ENCODE measurements at places on chromosomes 7 and 10.

- peaks cover 12% of the 10 kb centered on the region for H3K36me3 ChIP-seq
- H3K4me3 ChIP-seq: no peak overlapping the region
- H3K4me1 ChIP-seq: peaks cover 35% of the 10 kb centered on the region
- peaks cover 55% of the 10 kb centered on the region for H3K27me3 ChIP-seq
- H3K27ac ChIP-seq: peak overlapping the region; percentile 4
Measured at GRCh38 chr10:8037941-8038894, 16.3 kb upstream of the GATA3 start.

GRCh38 chr10:89576696-89577095, 41.3 kb upstream of the SLC16A12 start:
- no peak overlapping the region for H3K27ac ChIP-seq
- no peak overlapping the region for H3K4me3 ChIP-seq
- no peaks in the 10 kb centered on the region for H3K4me1 ChIP-seq
- no peaks in the 10 kb centered on the region for H3K27me3 ChIP-seq
- no peaks in the 10 kb centered on the region for H3K36me3 ChIP-seq

GRCh38 chr10:43971981-43972380, 323.3 kb upstream of the ZNF32 start:
- no peaks in the 10 kb centered on the region for H3K36me3 ChIP-seq
- no peak overlapping the region for H3K27ac ChIP-seq
- H3K27me3 ChIP-seq: peaks cover 17% of the 10 kb centered on the region
- H3K4me3 ChIP-seq: no peak overlapping the region

DNA sequence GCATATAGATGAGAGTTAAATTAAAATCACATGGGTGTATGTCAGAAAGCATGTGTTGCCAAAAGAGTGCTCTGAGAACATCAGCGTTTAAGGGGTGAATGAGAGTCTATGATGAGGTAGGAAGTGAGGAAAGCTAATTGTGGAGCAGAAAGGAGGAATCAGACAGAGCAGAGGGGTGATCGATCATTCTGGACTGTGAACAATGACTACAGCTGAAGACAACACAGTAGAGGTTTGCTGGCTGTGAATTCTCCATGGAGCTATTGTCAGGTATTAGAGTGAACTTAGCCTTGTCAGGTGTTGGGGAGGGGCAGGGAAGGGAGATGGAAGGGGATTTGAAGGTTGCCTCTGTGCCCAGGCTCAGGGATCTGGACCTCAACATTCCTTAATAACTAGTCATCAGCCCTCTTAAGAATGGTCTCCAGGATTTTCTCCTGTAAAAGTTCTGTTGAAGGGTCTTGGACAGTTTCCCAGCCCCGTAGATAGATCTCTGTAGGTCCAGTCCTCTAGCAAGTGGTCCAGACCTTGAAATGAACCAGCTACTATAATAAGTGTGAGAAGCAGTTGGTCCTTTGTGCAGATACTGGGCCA, 57.1 kb downstream of the KIF5B start:
- H3K4me3 ChIP-seq: no peak overlapping the region
- H3K27ac ChIP-seq: no peak overlapping the region
- DNase-seq: no peak
- H3K27me3 ChIP-seq: peaks cover 2% of the 10 kb centered on the region

- DNase-seq: no peak
- H3K4me1 ChIP-seq: peaks cover 30% of the 10 kb centered on the region
- peaks cover 13% of the 10 kb centered on the region for H3K27me3 ChIP-seq
Measured at GRCh38 chr10:60575105-60575504, 185.4 kb upstream of the ANK3 start.

GRCh38 chr7:158683541-158683940, 21.1 kb downstream of the NCAPG2 start:
- H3K27ac ChIP-seq: no peak overlapping the region
- H3K27me3 ChIP-seq: no peaks in the 10 kb centered on the region
- peaks cover 16% of the 10 kb centered on the region for H3K36me3 ChIP-seq
- H3K4me1 ChIP-seq: no peaks in the 10 kb centered on the region
- no peak for DNase-seq

- no peaks in the 10 kb centered on the region for H3K27me3 ChIP-seq
- H3K36me3 ChIP-seq: peaks cover 6% of the 10 kb centered on the region
- no peak overlapping the region for H3K27ac ChIP-seq
Measured at GRCh38 chr7:67754651-67755050, 758.0 kb downstream of the TYW1 start.

- H3K36me3 ChIP-seq: no peaks in the 10 kb centered on the region
- no peak overlapping the region for H3K27ac ChIP-seq
- peaks cover 6% of the 10 kb centered on the region for H3K27me3 ChIP-seq
- H3K4me3 ChIP-seq: no peak overlapping the region
Measured at GRCh38 chr10:24862589-24862988, 89.8 kb downstream of the PRTFDC1 start.

- peaks cover 11% of the 10 kb centered on the region for H3K4me1 ChIP-seq
- peaks cover 7% of the 10 kb centered on the region for H3K27me3 ChIP-seq
- peaks cover 7% of the 10 kb centered on the region for H3K36me3 ChIP-seq
- no peak for DNase-seq
Measured at GRCh38 chr10:69624245-69624786, 5.7 kb upstream of the FAM241B start.

- H3K4me1 ChIP-seq: peaks cover 8% of the 10 kb centered on the region
- DNase-seq: no peak
- no peak overlapping the region for H3K27ac ChIP-seq
- H3K4me3 ChIP-seq: no peak overlapping the region
- H3K36me3 ChIP-seq: no peaks in the 10 kb centered on the region
Measured at GRCh38 chr10:91422915-91423314, 12.8 kb downstream of the HECTD2 start.

DNA sequence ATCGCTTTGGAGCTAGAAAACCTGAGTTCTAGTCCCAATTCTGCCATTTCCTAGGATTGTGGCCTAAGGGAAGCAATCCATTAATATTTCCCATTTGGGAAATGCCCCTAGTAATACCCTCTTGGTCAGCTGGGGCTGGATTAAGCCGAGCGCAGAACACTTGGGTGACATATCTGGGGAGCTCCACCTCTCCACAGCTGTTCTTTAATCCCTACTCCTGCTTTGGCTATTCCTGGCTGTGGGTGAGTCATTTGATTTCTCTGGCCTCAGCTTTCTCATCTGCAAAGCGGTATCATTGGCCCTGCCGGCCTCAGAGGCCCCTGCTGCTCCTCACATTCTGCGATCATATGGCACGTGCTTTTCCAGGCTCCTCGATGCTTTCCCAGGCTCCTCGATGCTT, 108.3 kb downstream of the BUB3 start:
- H3K27ac ChIP-seq: no peak overlapping the region
- H3K36me3 ChIP-seq: no peaks in the 10 kb centered on the region
- H3K4me1 ChIP-seq: no peaks in the 10 kb centered on the region
- no peak overlapping the region for H3K4me3 ChIP-seq
- no peak for DNase-seq
- no peaks in the 10 kb centered on the region for H3K27me3 ChIP-seq

Measured in natural killer cell treated with Interleukin-12 subunit alpha and Interleukin-12 subunit beta and Interleukin-15 and Interleukin-18, amount 100 ng/mL, for 72 hours (primary cell).